ENCODE measurements at places on chromosomes 1 and 21.

DNA sequence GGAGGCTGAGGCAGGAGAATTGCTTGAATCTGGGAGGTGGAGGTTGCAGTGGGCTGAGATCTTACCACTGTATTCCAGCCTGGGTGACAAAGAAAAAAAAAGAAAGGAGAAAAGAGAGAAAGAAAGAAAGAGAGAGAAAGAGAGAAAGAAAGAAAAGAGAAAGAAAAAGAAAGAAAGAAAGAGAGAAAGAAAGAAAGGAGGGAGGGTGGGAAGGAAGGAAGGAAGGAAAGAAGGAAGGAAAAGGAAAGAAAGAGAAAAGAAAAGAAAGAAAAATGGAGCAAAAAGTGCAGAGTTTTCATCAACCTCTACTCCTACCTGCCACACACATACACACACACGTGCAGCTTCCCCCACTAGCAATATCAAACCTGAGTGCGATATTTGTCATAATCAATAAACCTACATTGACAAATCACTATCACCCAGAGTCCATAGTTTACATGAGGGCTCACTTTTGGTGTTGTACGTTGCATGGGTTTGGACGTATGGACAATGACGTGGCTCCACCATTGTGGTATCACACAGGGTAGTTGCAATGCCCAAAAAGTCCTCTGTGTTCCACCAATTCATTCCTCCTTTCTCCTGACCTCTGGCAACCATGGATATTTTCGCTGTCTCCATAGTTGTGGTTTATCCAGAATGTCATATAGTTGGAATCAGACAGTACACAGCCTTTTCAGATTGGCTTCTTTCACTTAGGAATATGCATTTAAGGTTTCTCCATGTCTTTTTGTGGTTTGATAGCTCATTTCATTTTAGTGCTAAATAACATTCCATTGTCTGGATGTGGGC is 36.5 kb downstream of the EVA1C start:
- DNase-seq, result no peak

- no peak for DNase-seq
Observed at GRCh38 chr1:94878329-94878728, 48.6 kb downstream of the CNN3 start.

GRCh38 chr1:48853006-48853405 is 76.3 kb upstream of the BEND5 start:
- peak; percentile 8 for DNase-seq

- no peak for DNase-seq
Observed at GRCh38 chr1:107352850-107353249, 212.0 kb downstream of the NTNG1 start.

GRCh38 chr1:168137515-168137821 is 738 bp upstream of the GPR161 start:
- no peak for DNase-seq

GRCh38 chr1:9121496-9122409 is 7.1 kb downstream of the GPR157 start:
- DNase-seq, result no peak

DNA sequence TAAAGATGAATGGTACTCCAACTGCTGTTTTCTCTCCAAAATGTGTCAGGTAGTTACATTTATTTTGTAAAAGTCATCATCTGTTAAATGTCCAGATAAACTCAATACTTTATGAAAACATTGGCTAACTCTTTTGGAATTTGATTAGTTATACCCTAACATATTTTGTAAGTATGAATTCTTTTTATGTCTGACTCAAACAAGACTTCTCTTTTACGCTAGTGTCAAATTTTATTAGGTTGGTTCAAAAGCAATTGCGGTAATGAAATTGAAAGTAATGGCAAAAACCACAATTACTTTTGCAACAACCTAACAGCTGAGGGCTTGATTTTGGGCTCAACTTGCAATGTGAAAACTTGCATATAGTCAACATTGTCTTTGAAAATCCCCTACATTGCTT is 41.0 kb upstream of the USP25 start:
- DNase-seq, result peak; percentile 63

DNA sequence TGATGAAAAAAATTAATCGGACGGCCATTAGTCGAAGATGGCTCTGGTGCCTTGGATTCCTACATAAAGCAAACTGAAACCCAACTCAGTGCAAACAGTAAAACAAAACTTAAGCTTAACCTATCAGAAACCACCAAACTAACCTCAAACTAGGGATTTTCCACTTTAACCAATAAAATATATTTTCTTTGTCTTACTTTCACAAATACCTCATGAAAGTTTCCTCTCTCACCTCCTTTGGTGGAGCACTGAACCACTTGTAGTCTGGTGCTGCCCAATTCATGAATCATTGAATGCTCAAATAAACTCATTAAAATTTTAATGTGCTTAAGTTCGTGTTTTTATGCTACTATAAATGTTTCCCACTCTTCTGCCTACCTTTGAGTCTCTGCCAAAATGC is 7.0 kb downstream of the ADORA3 start:
- DNase-seq, result no peak

DNA sequence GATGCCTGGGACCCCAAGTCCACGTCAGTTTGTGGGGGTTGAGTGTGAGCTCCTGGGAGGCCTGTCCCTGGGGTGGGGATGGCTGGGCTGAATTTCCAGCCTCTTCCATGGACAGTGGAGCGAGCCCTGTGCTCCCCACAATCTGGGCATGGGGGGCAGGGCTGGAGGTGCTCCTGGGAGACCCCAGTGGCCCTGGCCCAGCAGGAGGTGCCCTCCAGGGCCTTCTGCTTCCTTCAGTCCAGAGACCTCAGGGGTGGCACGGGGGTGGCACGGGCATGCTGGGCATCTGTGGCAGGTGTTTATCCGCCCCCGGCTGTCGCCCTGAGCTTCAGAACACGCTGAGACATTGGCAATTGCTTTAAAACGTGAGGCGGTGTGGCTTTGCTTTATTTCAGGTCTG is 40.9 kb downstream of the MORN1 start:
- DNase-seq, result no peak

DNA sequence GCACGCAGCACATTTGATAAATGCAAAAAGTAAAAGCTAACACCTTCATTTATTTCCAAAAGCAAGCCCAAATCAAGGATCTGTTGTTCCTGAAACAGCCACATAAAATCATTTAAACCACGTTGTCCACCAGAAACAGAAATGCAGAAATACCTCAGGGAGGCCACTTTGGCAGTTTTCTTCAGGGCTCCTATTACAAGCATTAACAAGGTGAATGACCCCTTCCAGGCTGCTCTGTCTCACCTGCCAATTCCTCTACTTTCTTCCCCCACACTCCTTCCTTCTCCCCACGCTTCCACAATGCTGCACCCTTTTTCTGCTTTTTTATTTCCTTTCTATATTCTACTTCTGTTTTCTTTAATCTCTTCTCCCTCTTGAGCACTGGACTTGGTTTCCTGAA is 55.0 kb upstream of the PTGFRN start:
- no peak for DNase-seq

DNA sequence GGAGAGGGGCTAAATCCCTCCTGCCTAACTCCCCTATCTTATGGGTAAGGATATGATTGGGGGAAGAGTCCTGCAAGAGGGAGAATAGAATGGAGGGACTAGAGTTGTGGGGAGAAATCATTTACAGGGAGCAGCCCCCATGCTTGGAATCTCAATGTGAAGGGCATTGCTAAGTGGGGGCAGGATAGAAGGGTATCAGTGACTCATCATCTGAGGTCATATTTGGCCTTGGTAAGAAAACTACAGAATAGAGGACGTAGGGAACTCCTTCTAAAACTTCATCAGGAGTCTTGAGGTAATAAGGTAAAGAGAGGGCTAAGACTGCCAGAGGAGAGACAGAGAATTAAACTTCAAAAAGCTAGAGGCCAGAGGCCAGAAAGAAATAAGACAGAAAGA is 487 bp downstream of the HJV start:
- DNase-seq, result no peak

GRCh38 chr1:115134231-115134630 is 44.9 kb upstream of the TSPAN2 start:
- DNase-seq, result no peak

DNA sequence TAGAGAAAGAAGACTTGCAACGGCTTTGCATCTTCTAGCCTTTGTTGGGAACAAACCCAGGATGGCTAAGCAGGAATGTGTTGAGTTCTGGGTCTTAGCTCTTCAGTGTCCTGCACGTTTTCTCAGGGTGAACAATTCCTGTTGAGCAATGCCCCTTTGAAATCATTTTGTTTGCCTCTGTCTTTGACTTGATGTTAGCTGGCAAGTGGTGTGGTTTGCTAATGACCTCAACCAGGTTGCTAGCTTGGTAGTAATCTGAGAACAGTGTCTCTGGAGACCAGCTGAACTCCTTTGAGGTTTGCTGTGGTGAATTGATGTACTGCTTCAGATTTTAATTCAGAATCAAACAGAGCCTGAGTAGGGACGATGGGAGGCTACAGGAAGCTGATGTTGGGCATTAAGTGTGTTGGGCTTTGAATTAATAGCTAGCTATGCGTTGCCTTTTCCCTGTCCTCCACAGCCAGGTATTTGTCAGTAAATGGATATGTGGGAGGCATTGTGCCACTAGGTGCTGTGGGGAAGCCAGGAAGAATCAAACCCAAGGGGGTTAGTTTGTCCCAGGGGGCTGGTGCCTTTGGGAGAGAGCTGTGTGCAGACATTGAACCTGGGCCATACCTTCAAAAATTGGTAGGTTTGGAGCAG is 23.3 kb upstream of the SRSF10 start:
- DNase-seq, result peak; percentile 47

GRCh38 chr21:39097335-39097861 is 85.9 kb downstream of the PSMG1 start:
- no peak for DNase-seq

GRCh38 chr1:2239013-2239370 is 10.9 kb downstream of the SKI start:
- no peak for DNase-seq

DNA sequence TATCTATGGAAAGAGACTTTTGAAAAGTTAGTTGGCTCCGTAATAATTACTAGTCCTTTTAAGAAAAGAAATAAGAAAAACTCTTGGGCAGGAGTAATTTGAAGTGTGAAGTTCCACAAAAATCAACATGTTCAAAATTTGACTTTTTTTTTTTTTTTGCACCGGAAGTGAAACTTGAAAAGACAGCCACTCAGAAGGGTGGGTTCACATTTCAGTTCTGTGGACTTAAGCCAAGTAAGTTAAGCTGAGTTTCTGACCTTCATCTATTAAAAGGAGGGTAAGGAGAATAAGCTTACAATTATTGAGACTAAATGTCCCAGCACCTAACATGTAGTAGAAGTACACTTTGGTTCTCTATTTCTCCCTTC is 11.0 kb downstream of the RO60 start:
- DNase-seq, result no peak

DNA sequence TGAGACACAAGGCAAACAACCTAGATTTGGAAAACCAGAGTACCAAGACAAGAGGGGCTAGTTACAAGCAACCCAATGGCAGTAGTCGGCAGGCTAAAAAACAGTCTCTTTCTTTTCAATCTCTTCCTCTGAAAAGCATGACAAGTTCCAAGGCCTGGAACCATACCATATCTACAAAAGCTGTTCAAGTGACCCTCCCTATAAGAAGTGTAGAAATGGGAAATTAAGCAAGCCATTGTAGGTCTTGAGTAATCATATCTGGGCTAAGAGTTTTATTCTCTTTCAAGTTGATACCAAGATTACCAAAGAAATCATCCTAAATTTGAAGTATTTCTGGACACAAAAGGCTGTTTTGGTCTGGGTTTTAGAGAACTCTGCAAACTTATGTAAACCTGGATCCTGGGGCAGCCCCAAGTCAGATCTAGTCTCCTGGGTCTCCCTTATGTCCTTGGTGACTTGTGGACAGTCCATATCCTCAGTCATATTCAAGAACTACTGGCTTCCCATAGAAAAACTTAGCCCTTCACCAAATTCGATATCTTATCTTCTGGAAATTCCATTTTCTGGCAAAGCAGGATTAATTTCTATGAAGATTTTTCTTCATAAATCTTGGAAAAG is 24.7 kb downstream of the FMO3 start:
- DNase-seq, result no peak

DNA sequence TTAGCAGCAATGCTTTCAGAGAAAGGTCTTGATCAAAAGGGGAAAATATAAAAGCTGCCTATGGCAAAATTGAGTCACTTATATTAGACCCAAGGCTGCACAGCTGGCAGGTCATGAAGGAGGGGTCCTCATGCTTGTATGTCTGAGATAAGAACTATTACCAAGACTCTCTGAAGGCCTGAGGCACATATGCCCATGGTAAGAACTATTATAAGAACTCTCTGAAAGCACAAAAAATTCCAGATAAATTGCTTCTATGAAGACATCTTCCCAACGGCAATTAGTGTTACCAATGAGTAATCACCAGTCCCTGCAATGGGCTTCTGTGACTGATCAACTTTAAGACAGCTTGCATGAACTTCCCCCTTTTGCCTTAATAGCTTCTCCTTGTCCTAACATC is 42.8 kb upstream of the LRIF1 start:
- DNase-seq, result no peak

DNA sequence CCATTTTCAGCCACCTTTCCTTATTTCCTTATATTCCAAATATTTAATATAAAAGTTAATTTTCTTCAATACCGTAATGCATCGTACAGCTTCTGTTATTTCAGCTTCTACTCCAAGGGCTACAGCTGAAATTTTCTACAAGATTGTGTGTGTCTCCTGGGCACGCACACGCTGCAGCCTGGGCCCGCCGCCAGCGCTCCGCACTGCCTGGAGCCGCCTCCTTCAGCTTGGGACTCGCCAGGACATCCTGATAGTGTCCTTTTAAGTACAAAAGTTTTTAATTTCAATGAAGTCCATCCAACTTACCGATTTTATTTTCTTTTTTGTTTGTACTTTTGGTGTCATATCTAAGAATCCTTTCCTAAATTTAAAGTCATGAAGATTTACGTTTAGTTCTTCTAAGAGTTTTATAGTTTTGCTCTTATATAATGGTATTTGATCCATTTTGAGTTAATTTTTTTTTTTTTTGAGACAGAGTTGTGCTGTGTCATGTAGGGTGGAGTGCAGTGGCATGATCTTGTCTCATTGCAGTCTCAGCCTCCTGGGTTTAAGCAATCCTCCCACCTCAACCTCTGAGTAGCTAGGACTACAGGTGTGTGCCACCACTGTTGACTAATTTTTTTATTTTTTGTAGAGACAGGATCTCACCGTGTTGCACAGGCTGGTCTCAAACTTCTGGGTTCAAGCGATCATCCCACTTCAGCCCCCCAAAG is 82.8 kb downstream of the AXDND1 start:
- no peak for DNase-seq

- no peak for DNase-seq
Observed at GRCh38 chr21:28257276-28257675, 735.4 kb downstream of the LTN1 start.

GRCh38 chr1:164780863-164781262 is 221.9 kb downstream of the PBX1 start:
- peak; percentile 95 for DNase-seq
